ENCODE measurements at places on chromosomes 16 and 17. TPM values are rescaled to one million over a fixed set of nuclear protein-coding genes. Genes with fewer than 3 reads are reported as not detected.

GRCh38 chr16:10332241-10332640 is 53.6 kb upstream of the ATF7IP2 start:
- DNase-seq, result peak; percentile 75

DNA sequence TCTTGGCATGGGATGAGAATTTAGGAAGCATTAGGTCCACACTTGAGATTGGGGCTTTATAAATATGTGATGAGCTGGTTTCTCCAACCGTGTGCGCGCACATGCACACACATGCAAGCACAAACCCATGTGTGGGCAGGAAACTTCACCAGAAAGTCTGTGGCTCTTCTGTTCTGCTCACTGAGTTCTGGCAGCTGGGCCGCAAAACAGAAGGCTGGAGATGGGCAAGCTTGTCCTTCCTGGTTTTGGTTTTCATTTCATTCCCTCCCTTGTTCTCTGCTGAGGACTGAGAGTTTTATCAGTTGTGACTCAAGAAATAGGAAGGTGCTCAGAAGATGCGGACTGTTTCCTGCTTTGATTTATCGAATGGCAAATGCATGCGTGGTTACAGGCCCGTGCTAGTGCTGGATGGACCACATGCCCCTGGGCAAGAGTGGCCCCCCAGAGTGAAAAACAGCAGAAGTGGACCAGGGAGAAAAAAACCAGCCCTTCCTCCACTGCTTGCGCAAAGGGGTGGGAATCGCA is 14.1 kb downstream of the MAP3K14 start:
- no peak for DNase-seq

GRCh38 chr16:84982434-84982833 is 28.9 kb downstream of the ZDHHC7 start:
- DNase-seq, result no peak

GRCh38 chr17:61255647-61256046 is 144.0 kb upstream of the TBX2 start:
- DNase-seq, result no peak

- DNase-seq, result no peak
Observed at GRCh38 chr17:17516941-17517720, 20.9 kb upstream of the RASD1 start.

GRCh38 chr16:1815461-1815860 is 11.2 kb downstream of the HAGH start:
- DNase-seq, result no peak

GRCh38 chr17:68698746-68699145 is 97.6 kb upstream of the FAM20A start:
- peak; percentile 69 for DNase-seq

DNA sequence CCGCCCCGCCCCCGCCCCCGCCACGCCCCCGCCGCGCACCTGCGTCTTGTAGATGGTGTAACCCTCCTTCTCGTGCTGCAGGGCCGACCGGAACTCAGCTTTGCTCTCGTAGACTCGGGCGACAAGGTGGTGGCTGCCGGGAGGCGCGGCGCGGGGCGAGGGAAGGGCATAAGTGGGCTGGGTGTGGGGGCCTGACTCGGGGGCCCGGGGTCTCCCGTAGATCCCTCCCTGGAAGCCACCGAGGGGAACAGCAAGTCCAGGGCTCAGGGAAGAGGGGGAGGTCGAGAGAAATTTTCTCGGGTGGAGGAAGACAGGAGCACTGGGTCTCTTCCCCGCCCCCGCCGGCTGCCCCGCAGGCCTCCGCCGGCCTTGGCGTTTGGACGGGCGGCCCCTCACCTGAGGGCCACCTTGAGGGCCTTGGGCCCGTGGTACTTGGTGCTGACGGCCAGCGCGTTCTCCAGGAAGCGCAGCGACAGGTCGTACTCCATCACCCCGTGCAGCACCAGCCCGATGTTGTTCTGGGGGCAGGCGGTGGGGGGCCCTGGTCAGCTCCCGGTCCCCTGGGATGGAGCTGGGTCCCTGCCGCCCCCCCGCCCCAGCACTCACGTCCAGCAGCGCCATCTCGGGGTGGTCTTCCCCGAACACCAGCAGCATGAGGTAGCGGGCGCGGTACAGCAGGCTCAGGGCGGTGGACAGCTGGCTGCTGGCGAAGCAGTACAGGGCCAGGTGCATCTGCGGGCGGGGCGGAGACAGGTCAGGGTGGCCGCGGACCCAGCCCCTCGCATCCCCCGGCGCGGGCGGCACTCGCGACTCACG is 19.4 kb downstream of the CLUH start:
- no peak for DNase-seq

DNA sequence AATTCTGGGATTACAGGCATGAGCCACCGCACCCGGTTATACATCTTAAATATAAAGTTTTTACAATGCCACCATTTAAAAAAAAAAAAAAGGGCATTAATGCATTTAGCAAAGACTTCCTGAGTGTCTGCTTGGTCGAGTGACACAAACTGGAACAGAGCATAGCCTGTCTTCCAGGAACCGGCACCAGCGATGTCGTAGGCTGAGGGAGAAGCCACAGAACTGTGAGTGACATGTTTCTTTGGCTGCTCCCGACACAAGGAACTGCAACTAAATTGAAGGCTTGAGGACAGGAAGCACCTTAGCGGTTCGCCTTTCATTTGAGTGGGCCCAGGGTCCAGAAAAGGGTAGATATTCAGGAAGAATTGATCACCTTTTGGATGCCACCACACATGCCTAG is 717.8 kb downstream of the MAF start:
- no peak for DNase-seq

- no peak for DNase-seq
Observed at GRCh38 chr17:67784364-67785121, 40.8 kb upstream of the BPTF start.

GRCh38 chr16:68273896-68274295 is 9.6 kb downstream of the SLC7A6 start:
- no peak for DNase-seq

Gene CHST6
- 3.8 TPM for total RNA-seq

Gene GJC1
- 25.8 TPM for total RNA-seq

Gene TP53TG3
- not detected for total RNA-seq

Gene DHX58
- 1.2 TPM for total RNA-seq

Measured in cardiac muscle cell (in vitro differentiated cells and primary cell).